ENCODE measurements at places on chromosomes 4 and X.

GRCh38 chr4:8922481-8922880 lies 50.8 kb upstream of the HMX1 start:
- no peak for DNase-seq

DNA sequence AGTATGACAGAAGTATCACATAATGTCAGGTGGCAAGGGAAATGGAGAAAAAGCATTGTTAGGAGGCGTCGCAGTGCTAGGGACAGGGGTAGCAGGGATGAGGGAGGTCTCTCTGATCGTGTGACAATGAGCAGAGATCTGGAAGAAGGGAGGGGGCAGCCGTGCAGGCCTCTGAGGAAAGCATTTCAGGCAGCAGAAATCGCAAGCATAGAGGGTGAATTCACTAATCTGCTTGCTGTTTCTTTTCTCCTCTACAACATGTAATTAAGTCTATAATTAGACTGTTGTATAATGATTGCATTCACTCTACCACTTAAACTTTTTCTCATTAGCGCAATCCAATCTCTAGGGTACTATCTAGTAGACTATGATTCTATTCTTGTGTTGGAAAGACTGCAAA lies 9.1 kb downstream of the CYP4V2 start:
- no peak for DNase-seq

- no peak for DNase-seq
These were observed 187.0 kb downstream of the AFAP1 start for GRCh38 chr4:7752649-7753048.

GRCh38 chr4:14091966-14092365 lies 464.4 kb upstream of the BOD1L1 start:
- DNase-seq: no peak

GRCh38 chr4:183360161-183360919 lies 38.1 kb upstream of the CLDN24 start:
- peak; percentile 38 for DNase-seq

Data from retinal pigment epithelial cell (primary cell).